ENCODE measurements at places on chromosomes 7 and 10. TPM values are rescaled to one million over a fixed set of nuclear protein-coding genes. Genes with fewer than 3 reads are reported as not detected.

C7orf57 gene
- 0.11 TPM for total RNA-seq

LIPN gene
- total RNA-seq = not detected

TMEM139 gene
- 0.89 TPM for total RNA-seq

MYH16 gene
- not detected for total RNA-seq

CYP3A4 gene
- total RNA-seq = not detected

CALHM3 gene
- not detected for total RNA-seq

MALRD1 gene
- not detected for total RNA-seq

GNAT3 gene
- total RNA-seq = not detected

TRIM73 gene
- total RNA-seq = 11.1 TPM

SPDYE11 gene
- total RNA-seq = not detected

PTPRZ1 gene
- total RNA-seq = not detected

AKR1D1 gene
- total RNA-seq = not detected

ZNF212 gene
- 12.5 TPM for total RNA-seq

LIPF gene
- total RNA-seq = not detected

OR9A2 gene
- not detected for total RNA-seq

RADIL gene
- 0.14 TPM for total RNA-seq

FAM13C gene
- not detected for total RNA-seq

CNTNAP2 gene
- total RNA-seq = not detected

STEAP4 gene
- total RNA-seq = not detected

ANKRD22 gene
- not detected for total RNA-seq

CEP55 gene
- total RNA-seq = 73.1 TPM

LYZL2 gene
- total RNA-seq = not detected

HIBADH gene
- 14.5 TPM for total RNA-seq

EBF3 gene
- not detected for total RNA-seq

PFKFB3 gene
- 51.0 TPM for total RNA-seq

GFRA1 gene
- total RNA-seq = not detected

SPAM1 gene
- not detected for total RNA-seq

TUBB8 gene
- total RNA-seq = not detected

CLCN1 gene
- not detected for total RNA-seq

CTNNA3 gene
- total RNA-seq = not detected

UTF1 gene
- not detected for total RNA-seq

GIMAP2 gene
- 79.2 TPM for total RNA-seq

NPY gene
- not detected for total RNA-seq

LRCH4 gene
- total RNA-seq = 168 TPM

PPP1R3C gene
- total RNA-seq = not detected

FAM24A gene
- not detected for total RNA-seq

GRM3 gene
- total RNA-seq = not detected

LYZL1 gene
- total RNA-seq = not detected

SPDYE8 gene
- total RNA-seq = not detected

AGAP5 gene
- 12.2 TPM for total RNA-seq

TRPV5 gene
- not detected for total RNA-seq

RNF32 gene
- 4.8 TPM for total RNA-seq

BMPER gene
- total RNA-seq = not detected

KMT2C gene
- total RNA-seq = 58.0 TPM

NODAL gene
- 0.09 TPM for total RNA-seq

FFAR4 gene
- total RNA-seq = not detected

SFRP4 gene
- not detected for total RNA-seq

SORCS1 gene
- total RNA-seq = not detected

UNCX gene
- not detected for total RNA-seq

PPRC1 gene
- 70.4 TPM for total RNA-seq

C10orf90 gene
- total RNA-seq = not detected
